ENCODE measurements at places on chromosomes 16 and 17.

DNA sequence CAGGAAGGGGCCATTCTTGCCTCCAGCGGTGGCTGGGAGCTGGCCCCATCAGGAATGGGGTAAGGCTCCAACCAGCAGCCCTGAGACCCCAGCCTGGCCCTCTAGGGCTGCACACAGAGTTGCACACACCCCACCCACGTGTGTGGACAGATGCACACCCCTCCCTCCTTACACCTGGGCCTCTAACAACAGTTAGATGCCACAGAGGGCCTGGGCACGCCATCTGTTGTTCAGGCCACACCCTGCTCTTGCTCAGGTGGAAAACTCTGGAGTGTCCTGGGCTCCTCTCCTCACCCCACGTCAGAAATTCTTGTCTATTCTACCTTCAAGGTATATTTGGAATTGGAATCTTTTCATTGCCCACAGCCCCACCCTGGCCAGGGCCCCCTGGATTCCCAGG lies 13.3 kb upstream of the RAI1 start:
- DNase-seq: no peak

- DNase-seq: no peak
These were observed 2.6 kb downstream of the ZNF205 start for GRCh38 chr16:3115003-3115402.

DNA sequence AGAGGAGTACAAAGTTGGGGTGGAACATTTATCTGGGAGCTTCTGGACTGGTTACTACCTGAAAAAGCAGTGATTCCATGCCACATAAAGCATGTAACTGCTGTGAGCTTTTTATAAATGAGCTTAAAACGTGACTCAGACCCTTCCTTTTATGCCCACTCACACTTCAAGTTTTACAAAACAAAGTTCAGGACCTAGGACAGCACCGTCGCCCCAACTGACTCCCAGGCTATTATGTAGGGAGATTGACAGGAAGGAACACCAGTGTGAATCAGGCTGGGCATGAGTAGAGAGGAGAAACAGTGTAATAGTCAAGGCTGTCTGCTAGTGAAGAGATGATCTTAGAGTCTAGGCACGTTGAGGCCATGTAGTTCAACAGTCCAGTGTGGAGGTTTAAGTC lies 91.6 kb upstream of the DNAH9 start:
- DNase-seq: no peak

GRCh38 chr16:4704913-4705312 lies 11.6 kb downstream of the NUDT16L1 start:
- DNase-seq: no peak

DNA sequence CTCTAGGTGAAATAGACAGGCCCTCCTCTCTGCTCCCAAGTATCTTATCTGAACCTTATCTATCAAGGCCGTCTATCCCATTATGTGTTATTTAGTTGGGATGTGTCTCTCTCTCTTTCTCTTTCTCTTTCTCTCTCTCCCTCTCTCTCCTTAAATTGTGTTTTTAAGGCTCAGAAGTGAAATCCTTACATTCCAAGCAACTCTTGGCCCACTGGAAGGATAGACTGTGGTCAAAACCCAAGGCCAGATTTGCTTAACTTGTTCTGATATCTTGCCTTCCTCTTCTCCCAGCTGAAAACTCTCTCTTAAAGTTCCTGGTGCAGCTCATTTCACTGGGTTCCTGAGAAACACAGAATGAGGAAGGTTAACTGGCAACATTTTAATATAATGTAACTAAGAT lies 14.7 kb downstream of the CDRT4 start:
- no peak for DNase-seq

DNA sequence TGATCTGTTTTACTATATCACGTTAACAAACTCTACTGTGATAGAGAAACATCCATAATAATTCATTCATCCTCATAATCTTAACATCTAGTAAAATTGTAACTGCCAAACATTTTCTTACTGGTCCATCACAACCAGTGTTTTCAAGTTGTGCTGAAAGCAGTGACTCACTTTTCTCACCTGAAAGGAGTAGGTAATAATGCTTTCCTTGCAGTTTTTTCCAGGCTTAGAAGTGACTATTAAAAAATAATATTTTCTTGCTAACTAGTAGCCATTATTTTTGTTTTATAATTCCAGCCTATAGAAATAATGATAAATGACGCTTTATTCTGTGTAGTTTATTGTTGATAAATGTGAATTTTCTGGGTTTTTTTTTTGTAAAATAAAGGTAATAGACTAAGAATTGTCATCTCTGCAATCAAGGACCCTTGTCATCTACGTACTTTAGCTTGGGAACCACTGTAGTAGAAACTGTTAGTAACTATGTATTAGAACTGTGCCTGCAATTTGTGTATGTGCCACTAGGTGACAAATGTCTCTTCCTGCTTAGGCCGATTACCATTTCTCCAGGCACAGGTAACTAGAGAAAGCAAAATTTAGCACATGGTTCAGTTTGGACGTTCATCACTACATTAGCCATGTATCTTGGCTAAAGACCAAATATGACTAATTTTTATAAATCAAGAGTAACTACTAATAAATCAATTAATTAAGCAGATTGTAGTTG lies 409.4 kb upstream of the ERCC4 start:
- DNase-seq: no peak

- no peak for DNase-seq
These were observed 2.0 kb downstream of the KDM6B start for GRCh38 chr17:7835814-7836595.

DNA sequence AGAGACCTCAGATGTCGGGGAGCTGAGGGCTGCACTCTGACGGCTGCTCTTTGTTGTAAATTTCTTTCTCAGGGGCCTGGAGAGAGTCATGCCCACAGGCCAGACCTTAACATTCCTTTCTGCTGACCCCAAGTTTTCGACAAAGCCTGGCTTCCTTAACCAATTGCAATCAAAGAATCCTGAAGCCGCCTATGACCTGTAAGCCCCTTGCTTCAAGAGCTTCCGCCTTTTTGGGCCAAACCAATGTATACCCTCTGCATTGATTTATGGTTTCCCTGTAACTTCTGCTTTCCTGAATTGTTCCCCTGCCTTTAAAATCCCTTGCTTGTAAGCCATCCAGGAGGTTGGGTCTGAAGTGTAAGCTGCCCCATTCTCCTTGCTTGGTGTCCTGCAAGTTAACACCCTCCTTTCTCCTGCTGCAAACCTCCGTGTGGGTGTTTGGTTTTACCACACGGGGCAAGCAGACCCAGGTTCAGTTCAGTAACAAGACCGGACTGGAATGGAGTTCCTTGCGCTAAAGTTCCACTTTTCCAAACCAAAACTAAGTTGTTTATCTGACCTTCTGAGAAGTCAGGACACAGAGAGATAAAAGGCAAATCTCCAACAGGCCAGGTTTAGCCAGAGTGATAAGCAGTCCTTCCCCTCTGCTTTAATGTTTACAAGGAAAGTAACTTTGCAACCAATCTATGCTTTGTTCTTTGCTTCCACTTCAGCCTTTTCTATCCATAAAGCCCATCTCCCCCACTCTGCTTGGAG lies 141.6 kb downstream of the KCNJ12 start:
- no peak for DNase-seq

Data from cortex of kidney (tissue), 1 donor.